Kidney capillary endothelial cell (primary cell): ENCODE measurements at places on chromosomes 2 and 18.

DNA sequence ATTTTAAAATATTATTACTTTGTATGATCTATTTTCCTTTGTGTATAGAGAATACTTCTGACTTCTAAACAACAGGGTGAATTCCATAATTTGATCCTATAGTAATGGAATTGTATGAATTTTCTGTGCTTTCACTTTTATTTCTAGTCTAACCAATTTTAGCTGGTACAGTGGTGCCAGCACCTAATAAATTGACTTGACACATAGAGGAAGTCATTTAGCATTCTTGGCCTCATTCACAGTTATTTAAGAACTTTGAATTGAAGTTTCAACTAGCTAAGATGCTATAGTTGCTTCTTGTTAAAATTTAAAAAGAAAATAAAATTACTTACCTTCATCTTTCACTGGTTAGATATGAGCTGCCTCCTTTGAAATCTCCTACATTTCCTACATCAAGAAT is 220.4 kb downstream of the CPS1 start:
- DNase-seq, result no peak

DNA sequence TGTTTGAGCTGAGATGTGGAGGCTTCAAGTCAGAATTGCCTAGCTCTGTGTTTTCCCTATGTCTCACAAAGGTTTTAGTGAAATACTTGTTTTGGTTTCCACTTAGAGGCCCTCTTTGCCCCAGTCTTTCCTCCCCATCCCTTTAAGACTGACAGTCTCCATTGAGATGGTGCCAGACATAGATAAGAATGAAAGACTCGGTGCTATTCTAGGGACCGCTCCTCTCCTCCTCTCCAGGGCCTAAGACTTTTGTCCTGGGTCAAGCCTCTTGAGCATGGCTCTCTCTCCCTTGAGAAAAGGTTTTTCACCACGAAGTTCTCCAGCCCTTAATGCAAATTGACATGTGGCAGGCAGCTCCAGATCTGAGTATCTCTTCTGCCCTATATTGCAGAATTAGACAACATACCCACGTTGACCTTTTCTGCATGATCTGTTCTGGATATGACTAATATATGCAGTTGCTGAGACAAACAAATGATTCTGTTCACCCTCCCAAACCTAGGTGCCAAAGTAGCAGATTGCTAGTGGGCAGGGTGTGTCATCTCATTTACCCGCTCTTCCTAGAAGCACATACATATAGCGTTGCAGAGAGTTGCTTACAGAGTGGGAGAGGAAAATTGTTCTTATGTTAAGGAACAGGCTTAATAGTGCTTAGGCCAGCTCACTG is 47.5 kb upstream of the ACSL3 start:
- no peak for DNase-seq

DNA sequence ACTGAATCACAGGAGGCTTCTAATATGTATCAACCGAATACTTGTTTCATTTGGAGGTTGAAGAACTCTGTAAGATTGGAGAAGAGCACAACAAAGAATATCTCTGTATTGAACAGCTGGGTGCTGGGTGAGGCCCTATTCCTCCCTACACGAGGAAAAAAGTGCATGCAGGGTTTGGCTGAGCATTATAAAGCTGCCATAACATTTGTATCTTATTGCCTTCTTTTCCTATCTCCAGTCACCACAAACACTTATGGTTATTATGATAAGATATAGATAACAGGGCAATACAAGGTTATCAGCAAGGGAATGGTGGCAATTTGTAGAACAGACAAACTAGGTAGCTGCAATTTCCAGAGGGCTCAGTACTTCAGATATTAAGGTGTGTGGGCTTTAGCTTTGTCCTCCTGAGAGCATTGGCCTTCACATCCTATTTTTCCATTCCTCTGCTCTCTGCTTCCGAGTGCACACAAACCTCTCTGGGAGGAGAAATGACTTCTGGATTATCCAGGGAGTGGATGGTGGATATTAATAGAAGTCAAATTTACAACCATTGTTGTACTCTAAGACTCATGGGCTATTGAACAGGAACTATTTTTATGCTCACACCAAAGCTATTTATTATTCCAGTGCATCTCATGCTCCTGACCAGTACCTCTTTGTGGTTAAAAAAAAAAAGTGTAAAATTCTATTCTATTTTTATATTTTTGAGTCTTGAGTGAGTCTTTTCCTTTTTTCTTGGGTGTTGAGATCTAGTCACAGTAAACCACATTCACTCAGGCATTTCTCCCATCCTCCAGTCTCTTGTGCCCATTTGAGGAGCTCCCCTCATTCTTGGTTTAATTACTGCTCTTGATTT is 248.4 kb downstream of the ETAA1 start:
- DNase-seq, result no peak

- DNase-seq, result no peak
Measured at GRCh38 chr2:23347471-23348092, 37.4 kb upstream of the KLHL29 start.

DNA sequence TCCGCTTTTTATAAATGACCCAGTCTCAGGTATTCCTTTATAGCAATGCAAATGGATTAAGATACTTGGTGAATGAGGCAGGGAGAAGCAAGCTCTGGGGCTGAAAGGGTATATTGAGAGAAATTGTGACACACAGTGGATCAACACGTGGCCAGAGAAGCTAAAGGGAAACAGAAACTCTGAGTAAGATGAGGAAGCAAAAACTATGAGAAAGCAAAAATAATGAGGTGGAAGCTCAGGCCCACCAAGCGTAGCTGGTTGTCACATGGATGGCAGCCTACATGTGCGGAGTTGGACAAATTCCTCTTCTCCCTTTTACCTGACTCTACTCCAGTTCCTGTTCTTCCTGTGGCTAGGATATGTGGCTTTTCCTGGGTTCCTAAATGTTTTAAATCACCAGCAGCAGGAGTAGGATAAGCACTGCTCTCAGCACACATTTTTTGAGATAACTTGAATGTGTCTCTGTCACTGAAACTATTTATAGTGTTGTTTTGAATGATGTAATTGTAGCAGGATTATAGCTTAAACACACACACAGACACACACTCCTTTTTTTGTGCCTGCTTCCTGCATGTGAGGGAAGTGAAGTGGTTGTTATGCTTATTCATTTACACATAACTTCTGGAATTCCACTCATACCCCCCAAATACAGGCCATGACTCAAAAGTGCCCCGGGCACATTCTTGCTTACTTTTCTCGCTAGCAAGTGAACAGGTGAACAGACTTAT is 30.1 kb upstream of the EPC2 start:
- peak; percentile 35 for DNase-seq

GRCh38 chr18:56315363-56315762 is 323.0 kb downstream of the TXNL1 start:
- no peak for DNase-seq

DNA sequence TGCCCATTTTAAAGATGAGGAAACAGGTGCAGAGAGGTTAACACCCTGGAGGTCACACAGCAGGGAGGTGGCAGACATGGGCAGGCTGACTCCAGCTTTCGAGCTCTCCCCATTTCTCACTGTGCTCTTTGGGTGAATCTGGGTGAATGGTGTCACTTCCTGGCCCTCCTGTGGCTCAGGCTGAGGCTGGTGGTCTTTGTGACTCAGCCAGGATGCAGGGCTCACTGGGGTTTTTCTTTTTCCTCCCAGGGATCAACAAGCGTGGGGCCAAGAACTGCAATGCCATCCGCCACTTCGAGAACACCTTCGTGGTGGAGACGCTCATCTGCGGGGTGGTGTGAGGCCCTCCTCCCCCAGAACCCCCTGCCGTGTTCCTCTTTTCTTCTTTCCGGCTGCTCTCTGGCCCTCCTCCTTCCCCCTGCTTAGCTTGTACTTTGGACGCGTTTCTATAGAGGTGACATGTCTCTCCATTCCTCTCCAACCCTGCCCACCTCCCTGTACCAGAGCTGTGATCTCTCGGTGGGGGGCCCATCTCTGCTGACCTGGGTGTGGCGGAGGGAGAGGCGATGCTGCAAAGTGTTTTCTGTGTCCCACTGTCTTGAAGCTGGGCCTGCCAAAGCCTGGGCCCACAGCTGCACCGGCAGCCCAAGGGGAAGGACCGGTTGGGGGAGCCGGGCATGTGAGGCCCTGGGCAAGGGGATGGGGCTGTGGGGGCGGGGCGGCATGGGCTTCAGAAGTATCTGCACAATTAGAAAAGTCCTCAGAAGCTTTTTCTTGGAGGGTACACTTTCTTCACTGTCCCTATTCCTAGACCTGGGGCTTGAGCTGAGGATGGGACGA is 13.2 kb downstream of the ITM2C start:
- DNase-seq, result peak; percentile 38

- no peak for DNase-seq
Measured at GRCh38 chr2:211881449-211881848, 657.2 kb downstream of the ERBB4 start.

GRCh38 chr2:186827862-186828492 is 21.0 kb downstream of the ZSWIM2 start:
- DNase-seq, result peak; percentile 10

- no peak for DNase-seq
Measured at GRCh38 chr2:238892796-238893195, 44.9 kb downstream of the TWIST2 start.

GRCh38 chr18:49006641-49007454 is 56.1 kb upstream of the SMAD7 start:
- no peak for DNase-seq

DNA sequence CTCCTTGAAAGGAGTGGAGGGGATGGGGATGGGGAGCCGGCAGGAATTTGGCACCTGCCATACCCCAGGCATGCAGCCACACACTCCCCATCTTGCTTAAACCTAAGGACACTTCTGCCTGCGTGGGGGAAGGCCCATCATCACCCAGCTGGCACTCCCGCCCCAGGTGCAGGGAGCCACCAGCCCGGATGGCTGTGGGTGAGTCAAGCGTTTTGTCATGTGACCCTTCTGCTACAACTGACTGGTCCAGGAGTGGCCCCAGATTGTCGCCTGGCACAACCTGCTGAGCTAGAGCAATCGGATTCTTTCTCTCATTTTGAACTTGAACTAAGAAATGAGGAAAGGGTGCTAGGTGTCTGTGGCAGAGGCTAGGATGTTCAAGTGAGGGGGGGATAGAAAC is 61.3 kb downstream of the TSN start:
- no peak for DNase-seq

DNA sequence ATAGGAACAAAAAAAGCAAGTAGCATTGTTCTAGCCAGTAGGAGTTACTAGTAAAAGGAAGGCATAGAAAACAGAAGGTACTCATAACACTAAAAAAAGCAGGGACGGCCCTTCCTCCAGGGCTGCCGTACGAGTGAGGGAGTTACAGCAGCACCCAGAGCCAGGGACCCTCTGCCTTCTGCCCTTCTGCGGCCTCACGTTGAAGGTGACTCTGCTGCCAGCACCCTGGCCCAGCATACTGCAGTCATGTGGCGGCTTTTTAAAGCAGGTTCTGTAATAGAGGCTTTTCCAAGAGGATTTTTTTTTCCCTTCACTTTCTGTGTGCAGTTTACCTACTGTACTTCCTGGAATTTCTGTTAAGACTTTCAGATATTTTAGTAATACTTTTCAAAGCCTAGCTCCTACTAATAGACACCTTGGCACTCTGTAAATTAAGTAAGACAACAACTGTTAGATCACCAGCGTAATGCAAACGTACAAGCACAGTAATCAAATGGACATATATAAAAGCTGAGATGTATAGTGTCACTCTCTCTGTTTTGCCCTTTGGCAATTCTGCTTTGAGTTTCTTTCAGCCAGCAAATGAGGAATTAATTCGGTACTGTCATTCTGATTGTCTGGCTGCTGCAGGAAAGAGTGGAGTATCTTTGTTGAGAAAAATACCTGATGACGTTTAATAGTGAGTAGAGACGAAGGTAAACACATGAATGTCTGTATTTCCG is 161.5 kb downstream of the PTGR3 start:
- no peak for DNase-seq

DNA sequence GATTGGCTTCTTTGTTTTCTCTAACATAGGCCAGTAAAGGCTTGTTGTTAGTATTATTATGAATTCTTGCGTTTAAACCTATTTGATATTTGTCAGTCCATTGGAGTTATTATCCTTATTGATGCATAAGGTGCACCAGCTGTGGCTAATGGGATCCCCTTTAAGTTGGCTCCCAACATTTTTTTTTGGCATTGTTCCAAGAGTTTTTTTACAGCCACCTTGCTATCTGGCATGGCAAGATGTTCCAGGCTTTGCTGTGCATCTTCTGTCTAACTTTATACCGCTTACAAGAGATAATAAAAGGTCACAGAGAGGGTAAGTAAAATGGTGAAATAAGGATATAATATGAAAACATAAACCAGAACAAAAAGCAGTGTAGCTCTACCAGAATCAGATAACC is 157.5 kb upstream of the TACR1 start:
- no peak for DNase-seq

DNA sequence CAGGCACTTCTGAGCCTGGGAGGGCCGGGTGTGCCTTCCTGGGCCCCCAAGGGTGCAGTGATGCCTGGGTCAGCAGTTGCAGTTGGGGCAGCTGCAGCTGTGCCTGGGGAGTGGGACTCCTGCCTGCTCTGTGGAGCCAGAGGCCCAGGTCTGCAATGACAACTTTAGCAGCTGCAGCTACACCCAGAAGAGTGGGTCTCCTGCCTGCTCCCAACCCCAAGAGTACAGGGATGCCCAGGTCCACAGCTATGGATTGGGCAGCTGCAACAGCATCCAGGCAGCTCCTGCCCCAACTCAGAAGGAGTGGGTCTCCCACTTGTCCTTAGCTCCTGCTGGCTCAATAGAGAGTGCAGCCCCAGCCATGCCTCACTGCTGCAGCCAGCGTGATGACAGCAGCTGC is 73.0 kb upstream of the ST3GAL5 start:
- DNase-seq, result no peak

- no peak for DNase-seq
Measured at GRCh38 chr2:128388499-128388941, 69.9 kb upstream of the HS6ST1 start.

DNA sequence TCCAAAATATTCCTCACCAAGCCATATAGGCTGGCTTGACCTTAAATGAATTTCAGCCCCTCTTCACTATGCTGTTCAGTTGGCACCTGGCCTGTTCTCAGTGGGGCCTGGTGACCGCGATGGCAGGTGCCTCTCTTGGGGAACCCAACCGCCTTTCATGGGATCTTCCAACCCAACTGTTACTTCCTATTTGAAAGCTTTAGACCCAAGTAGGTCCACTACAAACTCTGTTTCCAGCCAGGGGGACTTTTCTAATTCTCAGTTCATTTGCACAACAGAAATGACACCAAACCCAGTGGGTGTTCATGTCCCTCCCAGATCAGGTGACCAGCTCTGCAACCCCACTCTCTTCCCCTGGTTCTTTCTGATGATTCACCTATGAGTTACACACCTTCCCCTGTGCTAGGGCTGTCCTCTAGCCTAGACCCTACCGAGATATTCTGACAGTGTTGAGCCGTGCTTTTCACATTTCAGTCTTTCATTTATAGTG is 35.6 kb upstream of the NDUFV2 start:
- no peak for DNase-seq
